ENCODE measurements at places on chromosomes 4 and X.

- DNase-seq: no peak
Observed at GRCh38 chr4:158285429-158286216, 75.3 kb downstream of the TMEM144 start.

- peak; percentile 70 for DNase-seq
Observed at GRCh38 chr4:86926435-86927086, 8.2 kb upstream of the AFF1 start.

DNA sequence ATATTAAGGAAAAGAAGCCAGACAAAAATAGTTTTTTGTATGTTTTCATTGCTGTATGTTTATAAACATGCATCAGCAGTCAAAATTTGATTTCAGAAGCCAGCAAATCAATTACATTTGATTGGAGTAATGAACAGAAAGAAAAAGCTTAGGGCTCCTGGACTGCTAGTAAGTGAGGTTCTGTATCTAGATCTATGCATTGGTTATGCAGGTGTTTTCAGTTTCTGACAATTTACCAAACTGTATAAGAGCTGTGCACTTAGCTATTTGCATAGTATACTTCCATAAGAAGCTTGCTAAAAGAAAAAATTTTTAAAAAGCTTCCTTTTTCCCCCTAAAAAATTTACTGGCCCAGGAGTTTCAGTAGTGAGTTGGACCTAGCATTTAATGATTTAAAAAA lies 881.6 kb downstream of the PCDH7 start:
- DNase-seq: no peak

DNA sequence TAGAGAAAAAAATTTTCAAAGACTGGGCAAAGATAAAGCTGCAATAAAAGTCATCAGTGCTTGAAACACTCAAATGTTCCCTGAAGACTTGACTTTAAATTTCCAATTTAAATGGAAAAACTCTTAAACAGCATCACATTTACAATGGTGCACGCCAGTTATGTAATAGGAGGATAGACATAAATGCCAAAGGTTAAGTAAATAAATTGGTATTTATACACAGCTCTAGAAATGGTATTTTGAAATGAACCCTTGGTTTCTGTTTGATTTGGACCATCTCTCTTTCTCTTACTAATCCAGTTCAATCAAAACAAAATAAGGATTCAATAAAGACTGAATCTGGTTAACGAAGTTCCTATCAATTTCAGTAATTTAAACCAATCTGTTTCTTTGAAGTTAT lies 272.6 kb downstream of the GPM6A start:
- DNase-seq: no peak

- DNase-seq: peak; percentile 57
Observed at GRCh38 chr4:155491336-155492120, 114.8 kb upstream of the MAP9 start.

DNA sequence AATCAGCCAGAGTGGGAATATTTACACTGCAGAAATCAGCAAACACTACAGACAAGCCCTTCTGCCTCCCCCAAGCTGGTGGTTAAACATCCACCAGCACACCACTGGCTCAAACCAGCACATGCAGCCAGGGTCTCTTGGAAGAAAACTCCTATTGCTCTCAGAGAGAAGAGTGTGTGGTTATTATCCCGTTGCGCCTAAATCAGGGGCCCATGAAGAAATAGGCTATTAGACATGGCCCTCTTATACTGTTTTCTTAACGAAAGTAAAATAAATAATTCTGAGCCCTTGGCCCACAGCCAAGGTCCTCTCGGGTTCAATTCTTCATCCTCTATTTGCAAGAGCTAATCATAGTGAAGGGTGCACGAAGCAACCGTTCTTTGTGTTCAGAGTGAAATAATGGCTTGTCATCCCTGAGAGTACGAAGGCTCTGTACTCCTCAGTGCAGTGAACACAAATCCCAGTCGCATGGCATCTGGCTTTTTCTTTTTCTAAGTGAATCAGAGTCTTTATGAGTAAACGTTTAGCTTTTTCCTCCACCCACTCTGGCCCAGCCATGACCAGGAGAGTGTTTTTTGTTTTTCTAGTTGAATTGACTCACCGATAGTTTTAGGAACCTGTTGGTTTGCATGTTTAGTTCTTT lies 33.4 kb upstream of the RBM47 start:
- peak; percentile 85 for DNase-seq

- peak; percentile 89 for DNase-seq
Observed at GRCh38 chr4:140718241-140718952, 37.8 kb downstream of the TBC1D9 start.

DNA sequence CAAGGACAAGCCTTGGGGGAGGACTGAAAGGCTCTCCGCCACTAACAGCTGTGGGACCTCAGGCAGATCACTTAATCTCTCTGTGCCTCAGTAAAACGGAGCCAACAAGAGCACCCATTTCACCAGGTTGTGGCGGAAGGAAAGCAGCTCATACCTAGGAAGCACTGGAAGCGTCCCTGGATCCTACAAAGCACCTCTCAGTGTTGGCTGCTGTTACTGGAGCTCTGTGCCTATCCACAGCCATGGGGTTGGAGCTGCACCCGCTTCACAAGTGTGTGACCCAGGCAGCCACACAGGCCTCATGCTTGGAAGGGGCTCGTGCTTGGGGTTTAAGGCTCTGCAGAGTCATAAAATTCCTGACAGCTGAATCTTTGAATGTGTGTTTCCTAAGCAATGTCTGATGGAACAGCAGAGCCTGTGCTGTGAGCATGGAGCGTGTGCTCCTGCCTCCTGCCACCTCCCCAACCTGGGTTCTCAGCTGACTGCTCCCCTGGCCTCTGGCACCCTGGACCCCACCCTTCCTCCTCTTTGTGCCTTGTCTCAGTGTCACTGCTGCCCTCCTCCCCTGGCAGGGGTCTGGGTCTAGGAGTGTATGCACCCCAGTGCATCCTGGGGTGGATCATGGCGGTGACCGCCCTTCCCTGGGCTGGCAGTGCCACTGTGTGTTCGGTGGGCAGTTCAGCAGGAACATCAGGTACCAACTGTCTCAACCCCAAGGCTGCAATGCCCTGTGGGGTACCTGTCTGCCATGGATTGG lies 14.4 kb upstream of the MAN2B2 start:
- peak; percentile 72 for DNase-seq

DNA sequence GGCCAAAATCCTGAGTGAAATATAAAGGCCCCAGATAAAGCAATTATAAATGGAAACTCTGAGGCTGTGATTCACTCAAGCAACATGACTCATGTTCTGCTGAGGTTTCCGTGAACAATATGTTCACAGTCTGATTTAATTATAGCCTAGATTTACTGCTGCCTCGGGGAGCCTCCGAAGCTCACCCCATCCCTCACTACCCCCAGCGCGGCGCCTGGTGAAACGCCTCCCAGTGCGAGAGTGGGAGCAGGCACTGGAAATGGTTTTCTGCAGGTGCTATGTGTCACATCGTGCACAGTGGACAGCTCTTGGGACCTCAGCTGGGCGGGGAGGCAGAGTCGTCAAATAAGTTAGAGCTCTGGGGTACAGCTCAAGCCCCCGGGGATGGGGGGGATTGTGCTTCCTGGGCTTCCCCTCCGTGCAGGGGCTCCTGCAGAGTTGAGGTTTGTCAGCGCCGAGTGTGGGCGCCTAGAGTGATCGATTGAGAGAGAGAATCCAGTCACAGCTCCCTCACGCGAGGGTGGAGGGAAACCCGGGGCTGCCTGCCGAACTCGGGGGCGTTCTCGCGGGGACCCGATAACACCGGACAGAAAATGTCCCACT lies 110.6 kb downstream of the PHKA2 start:
- DNase-seq: peak; percentile 70

DNA sequence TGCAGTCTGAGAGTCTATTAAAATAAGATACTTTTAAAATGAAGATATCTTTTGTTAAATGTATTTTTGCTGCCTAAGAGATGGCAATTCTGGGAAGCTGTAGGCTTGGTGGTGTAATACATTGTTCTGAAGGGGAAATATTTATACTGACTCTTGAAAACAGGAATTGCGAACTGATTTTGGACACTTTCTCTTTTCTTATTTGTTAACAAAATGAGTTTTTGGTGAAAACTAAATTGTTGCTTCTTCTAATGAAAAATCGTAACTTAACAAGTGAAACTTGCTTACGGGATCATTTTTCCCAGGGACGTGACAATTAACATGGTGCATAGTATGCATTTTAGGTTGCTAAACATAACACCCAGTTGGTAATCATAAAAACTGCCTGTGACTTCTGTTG lies 71.0 kb downstream of the RAPGEF2 start:
- no peak for DNase-seq

DNA sequence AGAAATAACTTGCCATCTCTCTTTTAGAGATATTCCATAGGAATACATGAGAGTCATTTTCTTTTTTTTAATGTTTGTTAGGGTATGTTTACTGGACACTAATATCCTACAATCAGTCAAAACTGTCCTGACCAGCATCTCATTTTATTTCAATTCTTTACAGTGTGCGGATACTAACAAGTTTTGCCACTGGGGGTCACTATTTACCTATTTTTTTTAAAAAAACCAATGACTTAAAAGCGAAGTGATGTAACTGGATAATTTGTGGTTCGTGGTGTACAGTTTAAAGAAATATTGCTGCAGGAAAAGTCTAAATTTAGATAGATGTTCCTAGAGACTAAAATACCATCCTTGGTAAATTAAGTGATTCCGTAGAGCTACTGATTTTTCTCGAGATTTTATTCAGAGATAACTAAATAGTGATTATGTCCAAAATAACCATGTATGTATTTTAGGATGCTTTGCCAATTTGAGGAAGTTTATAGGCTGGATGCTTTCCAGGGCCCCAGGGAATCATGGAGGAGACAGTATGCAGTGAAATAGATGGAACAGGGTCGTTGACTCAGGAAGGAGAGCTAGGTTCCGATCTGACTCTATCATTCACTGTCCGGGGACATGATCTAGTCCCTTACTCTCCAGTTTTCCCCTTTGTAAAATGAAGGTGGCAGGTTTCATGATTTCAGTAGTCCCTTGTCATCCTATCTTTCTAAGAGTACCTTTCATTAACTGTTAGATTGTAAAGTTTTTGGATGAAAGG lies 34.0 kb upstream of the GNPDA2 start:
- peak; percentile 21 for DNase-seq

DNA sequence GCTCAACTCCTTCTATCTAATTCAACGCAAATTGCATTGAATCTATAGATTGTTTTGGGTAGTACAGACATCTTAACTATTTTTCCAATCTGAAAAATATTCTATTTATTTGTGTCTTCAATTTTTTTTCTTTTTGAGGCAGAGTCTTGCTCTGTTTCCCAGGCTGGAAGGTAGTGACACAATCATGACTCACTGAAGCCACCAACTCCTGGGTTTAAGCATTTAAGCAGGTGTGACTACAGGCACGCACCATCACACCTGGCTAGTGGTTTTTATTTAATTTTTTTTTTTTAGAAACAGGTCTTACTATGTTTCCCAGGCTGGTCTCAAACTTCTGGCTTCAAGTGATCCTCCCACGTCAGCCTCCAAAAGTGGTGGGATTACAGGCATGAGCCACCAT lies 98.3 kb downstream of the GK start:
- no peak for DNase-seq

DNA sequence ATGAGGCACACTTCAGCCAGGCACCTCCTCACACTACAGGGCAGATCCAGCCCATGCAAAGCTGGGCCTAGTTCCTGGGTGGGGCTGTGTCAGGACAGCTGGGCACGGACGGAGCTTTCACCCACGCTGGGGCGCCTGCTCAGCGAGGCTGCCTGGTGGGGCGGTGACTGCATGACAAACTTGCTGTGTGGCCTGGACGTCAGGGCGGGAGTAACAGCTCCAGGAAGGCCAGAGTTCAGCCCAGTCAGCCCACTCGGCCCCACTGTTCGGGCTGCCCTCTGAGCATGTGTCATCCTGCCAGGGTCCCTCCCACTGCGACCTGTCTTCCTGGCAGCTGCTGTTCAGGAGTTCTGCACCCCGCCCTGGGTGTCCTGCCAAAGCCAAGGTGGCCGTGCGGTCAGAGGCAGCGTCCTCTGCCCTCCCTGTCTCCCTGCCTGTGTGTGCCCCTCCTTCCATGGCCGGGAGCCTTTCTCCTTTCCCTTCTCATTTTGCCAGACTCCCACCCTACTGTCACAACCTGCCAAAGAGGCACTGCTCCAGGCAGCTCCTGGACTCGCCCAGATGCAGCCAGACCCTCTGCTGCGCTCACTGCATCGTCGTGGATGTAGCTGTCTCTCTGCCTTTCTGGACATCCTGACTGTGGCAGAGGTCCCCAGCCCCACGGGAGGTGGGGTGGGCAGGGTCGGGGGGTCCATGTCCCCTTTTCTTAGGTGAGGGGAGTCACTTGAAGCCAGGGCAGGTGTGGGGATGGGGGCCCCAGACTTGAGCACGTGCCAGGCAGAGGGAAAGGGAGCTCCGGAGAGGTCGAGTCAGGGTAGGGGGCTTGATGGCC lies 33.0 kb upstream of the KIAA0232 start:
- DNase-seq: no peak

- no peak for DNase-seq
Observed at GRCh38 chrX:21837056-21837455, 2.4 kb upstream of the MBTPS2 start.

DNA sequence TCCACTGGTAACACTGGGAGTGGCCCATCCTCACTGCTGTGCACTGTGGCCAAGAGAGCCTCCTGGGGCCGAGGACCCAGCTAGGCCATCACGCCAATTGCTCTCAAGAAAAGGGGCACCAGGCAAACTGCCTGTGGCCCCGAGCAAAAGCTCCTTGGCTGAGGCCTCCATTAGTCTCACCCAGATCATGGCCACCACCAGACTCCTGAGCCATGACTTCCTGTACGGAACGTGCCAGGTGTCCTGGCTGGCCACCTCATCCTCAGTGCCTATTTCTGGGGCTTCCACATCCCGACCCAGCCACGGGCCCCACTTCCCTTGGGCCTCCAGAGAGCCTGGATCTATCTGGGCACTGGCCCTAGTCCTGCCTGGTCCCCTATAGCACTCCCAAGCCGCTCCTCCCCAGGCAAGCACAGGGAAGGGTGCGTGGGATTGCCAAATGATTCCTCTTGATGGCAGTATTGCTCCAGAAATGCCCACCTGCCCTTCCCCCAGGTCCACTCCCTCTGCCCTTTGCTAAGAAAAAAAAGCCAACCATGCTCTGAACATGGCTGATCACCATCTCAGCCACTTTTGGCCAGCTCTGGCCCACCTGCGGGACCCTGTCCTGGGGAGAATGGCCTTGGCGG lies 212.6 kb upstream of the AGTR2 start:
- DNase-seq: no peak

- DNase-seq: no peak
Observed at GRCh38 chr4:110075083-110075738, 123.2 kb downstream of the ELOVL6 start.

DNA sequence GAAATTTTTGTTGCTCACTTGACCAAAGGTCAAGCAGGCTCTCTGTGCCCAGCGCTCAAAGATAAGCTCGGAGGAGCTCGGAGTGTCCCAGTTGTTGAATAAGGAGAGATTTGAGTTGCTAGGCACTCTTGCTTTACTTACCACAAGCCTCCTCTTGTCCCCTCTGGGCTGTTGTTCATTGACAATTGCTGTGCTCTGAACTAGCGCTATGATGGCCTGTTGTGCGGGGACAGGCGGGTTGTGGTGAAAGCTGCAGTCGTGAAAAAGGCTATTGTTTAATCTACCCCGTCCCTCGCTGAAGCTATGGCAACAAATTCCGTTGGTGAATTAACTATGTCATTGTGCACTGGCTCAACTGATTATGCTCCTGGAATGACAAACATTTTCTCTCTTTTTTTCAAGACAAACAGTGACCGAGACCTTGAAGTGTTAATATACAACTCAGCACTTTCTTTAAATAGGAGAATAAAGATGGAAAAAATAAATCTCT lies 21.0 kb upstream of the POLA1 start:
- no peak for DNase-seq

Data from iris pigment epithelial cell (primary cell).